ENCODE measurements at places on chromosomes 7 and 10.
A peak's percentile ranks its signal among the peaks of the same experiment; 100 is the strongest.

DNA sequence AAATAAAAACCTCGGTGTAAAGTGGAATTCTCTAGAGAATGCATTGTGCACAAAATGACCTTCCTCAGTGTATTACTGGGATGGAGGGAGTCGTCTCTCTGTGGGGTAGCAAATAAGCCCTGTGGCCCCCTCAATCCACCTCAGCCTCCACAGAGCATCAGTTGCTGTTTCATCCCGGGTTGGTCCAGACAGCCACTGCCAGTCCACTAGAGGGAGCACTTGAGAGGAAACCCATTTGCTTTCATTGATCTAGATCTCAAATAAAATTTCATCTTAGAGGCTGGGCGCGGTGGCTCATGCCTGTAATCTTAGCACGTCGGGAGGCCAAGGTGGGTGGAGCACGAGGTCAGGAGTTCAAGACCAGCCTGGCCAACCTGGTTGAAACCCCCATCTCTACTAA is 1128.7 kb downstream of the CNTNAP2 start:
- DNase-seq: peak; percentile 33

- DNase-seq: no peak
Measured at GRCh38 chr7:8365499-8366110, 67.8 kb upstream of the NXPH1 start.

DNA sequence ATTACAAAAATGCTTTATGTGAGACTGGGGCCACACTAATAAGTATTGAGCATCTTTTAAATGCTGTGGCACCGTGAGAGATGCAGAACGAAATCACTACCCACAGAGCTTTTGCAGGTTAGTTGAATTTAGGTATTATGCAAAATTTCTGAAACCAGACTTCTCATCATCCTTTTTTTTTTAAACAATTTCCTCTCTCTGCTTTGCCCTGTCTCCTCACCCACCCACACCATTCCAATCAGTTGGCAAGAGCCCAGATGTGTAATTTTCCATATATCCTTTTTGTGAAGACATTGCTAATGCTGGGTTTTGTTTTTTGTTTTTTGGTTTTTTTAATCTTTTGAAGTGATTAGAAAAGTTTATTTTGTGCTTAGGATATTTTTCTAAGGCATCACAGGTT is 1.1 kb downstream of the YAE1 start:
- no peak for DNase-seq

- DNase-seq: no peak
Measured at GRCh38 chr10:7046615-7047014, 364.2 kb downstream of the SFMBT2 start.

DNA sequence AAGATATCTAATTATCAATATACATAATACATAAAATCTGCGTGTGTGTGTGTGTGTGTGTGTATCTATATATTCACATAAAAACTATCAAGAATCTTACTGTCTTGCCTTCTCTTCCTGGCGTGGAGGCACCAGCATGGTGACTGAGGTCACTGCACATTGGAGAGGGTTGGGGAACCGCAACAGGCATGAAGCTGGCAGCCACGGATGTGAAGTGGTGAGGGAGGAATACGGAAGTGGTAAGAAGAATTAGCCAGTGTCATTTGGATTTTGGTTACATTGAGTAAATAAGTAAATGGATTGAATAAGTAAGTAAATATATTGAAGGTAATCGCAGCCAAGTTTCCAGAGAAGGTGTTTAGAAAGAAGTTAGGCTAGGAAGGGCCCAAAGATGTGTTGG is 85.1 kb downstream of the TRIM24 start:
- no peak for DNase-seq

DNA sequence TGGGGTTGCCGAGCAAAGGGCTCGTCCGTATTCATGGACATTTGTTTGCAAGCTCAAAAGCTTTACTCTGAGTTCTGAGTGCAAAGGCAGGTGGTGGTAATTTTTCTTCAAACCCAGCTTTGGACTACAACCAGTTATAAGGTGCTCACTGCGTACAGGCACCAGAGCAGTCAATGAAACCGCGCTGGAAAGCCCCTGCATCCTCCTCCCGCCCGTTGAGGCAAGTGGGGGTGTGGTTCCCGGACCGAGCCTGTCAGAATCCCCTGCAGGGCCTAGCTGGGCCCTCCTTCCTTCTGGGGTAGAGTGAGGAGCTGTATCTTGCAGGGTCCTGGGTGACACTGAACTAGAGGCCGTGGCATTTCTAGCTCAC is 22.3 kb downstream of the AMZ1 start:
- no peak for DNase-seq

DNA sequence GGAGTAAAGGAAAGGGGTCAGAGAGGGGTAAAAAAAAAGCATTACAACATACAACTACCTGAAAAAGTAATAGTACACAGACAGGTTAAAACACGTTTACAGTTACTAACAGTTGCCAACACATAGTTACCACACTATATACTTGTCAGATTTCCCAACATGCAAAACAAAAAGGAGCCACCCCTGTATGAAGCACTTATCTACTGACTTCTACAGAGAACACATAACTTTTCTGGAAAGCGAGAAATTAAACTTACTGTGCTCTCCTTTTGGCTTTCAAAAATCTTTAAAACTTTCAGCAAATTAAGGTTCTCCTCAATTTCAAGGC is 2.1 kb downstream of the ABI1 start:
- DNase-seq: no peak

GRCh38 chr10:125448596-125448995 is 234.4 kb downstream of the TEX36 start:
- peak; percentile 3 for DNase-seq

GRCh38 chr7:32037650-32038198 is 32.5 kb downstream of the PDE1C start:
- DNase-seq: no peak

GRCh38 chr7:46174196-46174580 is 253.1 kb upstream of the IGFBP3 start:
- peak; percentile 46 for DNase-seq

GRCh38 chr7:150311146-150311545 is 12.0 kb upstream of the LRRC61 start:
- DNase-seq: no peak

- no peak for DNase-seq
Measured at GRCh38 chr10:2144584-2144983, 407.3 kb upstream of the ADARB2 start.

DNA sequence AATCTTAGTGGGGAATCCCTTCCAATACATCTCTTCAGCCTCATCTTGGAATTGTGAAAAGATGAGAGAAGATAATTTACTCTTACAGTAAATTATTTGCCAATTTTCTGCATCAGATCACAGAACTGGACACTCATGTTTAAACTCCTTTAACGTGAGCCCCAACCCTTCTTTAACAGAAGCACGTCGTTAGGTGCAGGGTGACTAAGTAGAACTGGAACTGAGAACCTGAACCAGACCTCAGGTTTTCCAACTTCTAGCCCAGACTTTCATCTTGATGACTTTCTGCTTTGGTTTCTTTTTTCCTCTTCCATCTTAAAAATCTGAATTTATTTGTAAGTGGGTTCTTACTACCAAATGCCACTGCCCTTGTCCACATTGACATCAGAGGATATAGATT is 57.2 kb upstream of the LYZL2 start:
- DNase-seq: no peak

DNA sequence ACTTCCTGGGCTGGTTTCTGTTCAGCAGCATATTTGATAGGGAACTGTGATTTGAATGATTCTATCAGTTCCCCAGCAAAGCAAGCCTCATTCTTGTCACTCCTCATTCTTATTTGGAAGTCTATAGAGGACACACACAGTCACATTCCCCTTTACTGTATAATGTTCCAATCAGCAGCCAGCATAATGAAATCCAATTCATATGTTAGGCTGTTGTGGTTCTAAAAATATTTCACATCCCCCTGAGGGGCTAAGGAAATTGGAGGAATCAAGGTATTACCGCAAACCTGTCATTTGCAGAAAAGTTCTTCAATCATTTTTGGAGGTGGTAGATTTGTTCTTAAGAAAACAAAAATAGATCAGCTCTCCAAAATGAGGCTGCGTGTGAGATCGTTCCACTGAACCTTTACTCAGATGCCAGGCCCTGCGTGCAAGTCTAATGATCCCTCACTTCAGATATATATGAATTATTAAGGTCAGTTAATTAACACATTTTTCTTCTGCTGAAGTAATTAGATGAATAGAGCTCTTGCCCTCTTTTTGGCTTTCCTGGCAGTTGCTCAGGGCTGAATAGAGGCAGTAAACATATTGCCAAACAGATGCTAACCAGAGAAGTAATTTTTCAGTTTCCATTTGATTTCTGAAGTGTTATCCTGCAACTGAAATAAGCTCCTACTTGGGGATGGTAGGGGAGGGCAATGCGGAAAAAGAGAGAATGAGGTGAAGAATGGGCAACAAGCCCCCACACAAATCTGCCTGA is 31.8 kb downstream of the LSMEM1 start:
- no peak for DNase-seq

GRCh38 chr7:30692438-30692837 is 10.2 kb upstream of the CRHR2 start:
- DNase-seq: no peak

GRCh38 chr10:98664329-98665042 is 217.8 kb upstream of the HPS1 start:
- DNase-seq: peak; percentile 9

GRCh38 chr10:30379983-30380382 is 30.9 kb upstream of the MTPAP start:
- no peak for DNase-seq

- no peak for DNase-seq
Measured at GRCh38 chr7:37719077-37719476, 35.5 kb downstream of the GPR141 start.

DNA sequence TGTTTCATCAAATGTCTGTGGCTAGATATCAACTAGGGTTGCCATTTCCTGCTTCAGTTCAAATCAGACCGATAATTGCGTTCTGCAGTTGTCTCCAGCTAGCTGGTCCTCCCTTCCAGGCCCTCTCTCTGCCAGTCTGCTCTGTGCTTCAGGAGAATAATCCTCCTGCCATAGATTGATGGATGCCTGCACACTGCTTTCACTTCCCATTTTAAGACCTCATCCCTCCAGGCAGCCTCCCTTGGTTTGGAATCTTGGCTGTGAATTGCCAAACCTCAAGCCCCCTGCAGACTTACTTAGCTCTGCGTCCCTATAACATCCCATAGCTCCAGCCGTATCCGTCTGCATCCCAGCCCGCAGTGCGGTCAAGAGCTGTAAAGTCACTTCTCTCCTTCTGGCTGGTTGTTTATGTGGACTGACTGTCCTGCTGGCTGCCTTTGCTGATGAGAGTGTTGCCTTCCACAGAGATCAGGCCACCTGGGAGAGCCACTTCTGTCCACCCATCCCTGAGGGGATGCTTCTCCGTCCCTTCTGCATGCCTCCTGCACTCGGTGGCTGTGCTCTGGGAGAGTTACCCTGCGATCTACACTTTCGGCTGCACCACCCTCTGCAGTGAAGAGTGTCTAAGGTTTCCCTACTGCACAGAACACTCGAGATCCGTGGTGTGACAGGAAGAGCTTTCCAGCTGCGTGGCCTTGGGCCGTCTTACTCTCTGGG is 22.4 kb upstream of the KLF6 start:
- no peak for DNase-seq

DNA sequence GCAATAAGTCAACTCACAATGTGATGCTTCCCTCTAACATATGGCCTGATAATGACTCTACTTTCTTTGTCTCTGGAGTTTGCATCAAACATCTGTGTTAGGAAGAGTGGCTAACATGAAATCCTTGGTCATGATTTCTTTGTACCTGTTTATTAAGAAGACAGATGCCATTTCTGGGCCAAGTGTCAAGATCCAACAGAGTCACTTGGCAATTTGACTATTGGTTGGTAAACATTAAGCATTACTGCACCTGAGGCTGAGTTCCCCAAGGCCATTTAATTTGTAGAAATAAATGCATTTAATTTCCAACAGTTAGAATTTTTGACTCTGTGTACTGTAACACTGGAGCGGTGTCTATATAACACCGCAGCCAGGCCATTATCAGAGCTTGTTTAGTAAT is 403.7 kb downstream of the GALNT17 start:
- DNase-seq: no peak

GRCh38 chr7:157893535-157894044 is 556.8 kb downstream of the DNAJB6 start:
- no peak for DNase-seq

DNA sequence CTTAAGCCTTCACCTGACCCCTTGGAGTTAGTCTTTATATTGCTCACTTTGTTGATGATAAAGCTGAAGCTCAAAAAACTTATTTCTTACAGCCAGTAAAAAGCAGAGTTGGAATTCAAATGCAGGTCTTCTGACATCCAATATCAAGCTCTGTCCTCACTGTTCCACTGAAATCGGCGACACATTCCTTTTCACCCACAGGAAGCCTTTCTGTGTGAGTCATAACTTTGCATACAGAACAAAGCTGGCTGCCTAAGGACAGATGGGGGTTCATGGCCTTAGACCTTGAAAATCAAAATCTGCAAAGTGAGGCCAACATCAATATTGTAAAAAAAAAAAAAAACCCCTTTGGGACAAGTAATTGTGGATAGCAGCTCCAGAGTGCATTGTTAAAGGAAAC is 21.8 kb upstream of the AKR1B1 start:
- DNase-seq: peak; percentile 62

DNA sequence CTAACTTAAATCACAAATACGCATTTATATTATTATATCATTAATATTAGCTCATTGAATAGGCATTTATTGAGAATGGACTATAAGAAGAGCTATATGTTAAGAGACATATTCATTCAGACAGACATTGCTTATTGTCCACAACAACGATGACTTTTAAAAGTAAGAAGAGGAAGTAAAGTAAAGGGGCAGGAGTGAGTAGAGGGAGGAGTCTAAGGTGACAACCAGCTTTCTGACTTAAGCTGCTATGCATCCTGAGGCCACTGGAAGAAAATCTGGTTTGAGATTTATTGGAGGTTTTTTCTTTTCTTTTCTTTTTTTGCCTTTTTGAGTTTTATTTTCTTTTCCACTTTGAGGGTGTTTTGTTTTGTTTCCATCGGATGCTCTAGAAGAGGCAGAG is 723.5 kb downstream of the GRM8 start:
- DNase-seq: no peak

- DNase-seq: peak; percentile 88
Measured at GRCh38 chr10:88999625-89000024, 9.0 kb downstream of the FAS start.

GRCh38 chr7:7911369-7912123 is 57.0 kb upstream of the GLCCI1 start:
- DNase-seq: peak; percentile 82

- peak; percentile 15 for DNase-seq
Measured at GRCh38 chr7:127393368-127394058, 1.0 kb upstream of the ZNF800 start.

All from AG10803 (cell line).